CD4-positive, alpha-beta memory T cell (primary cell): ENCODE measurements at places on chromosomes 12 and 14.

- no peak for DNase-seq
These were observed 202.8 kb upstream of the PELI2 start for GRCh38 chr14:55915456-55915855.

DNA sequence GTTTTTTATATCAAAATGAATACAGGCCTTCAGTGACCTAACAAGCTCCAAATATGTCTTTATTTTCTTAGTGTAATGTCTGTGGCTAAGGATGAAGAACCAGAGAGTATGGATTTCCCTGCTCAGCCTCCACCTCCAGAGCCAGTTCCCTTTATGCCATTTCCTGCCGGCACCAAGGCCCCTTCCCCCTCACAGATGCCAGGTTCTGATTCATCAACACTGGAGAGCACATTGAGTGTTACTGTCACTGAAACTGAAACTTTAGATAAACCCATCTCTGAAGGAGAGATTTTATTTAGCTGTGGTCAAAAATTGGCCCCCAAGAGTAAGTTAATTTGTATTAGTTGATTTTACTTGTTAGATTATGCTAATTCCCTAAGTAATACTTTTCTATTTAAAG, 61.0 kb downstream of the KIAA0586 start:
- no peak for DNase-seq

- DNase-seq, result no peak
These were observed 210.6 kb upstream of the EGLN3 start for GRCh38 chr14:34161351-34162082.

- no peak for DNase-seq
These were observed 120.1 kb downstream of the LMNTD1 start for GRCh38 chr12:25433024-25433423.

DNA sequence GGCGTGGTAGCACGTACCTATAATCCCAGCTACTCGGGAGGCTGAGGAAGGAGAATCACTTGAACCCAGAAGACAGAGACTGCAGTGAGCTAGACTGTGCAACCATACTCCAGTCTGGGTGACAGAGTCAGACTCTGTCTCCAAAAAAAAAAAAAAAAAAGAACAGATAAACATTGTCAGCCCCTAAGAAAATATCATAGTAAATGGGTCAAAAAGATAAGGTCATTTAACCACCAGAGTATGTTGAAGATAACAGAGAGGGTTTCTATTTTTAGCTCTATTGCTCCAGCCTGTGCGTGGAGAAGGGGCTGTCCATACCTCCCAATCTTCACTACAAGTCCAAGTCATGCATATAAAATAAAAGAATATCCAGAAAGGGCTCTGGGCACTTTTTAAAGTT, 15.4 kb downstream of the LGMN start:
- no peak for DNase-seq

- DNase-seq, result no peak
These were observed 39.0 kb downstream of the SLC38A4 start for GRCh38 chr12:46786774-46787173.
